ENCODE measurements at places on chromosomes 3 and 15.

DNA sequence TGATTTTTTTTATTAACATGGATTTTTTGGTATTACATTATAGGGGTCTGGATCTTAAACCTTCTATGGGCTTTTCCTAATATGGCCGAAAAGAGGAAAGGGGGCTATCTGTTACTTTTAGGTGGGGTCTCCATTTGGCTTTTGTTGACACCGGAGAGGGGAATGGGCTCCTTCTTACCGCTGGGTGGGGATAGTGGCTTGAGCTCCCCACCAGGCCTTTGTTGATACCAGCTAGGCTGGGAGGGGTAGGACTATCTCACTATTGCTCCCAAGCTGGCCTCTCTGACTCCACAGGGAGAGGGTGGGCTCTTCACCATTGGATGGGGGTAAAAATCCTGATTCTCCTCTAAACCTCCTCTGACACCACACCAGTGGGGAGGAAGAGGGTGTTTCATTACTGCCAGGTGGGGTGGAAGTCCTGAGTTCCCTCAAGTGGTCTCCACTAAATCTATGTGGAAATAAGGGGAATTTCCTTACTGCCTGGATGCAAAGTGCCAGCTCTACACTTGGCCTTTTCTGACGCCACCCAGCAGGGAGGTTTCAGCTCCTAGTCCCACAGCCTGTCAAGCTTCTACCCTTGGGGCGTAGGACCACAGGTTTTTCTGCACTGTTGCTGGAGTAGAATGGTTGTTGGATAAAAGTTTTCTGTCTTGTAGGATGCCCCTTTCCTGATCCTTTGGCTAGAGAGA is 572.3 kb downstream of the MAGI1 start:
- DNase-seq: no peak

- DNase-seq: no peak
Observed at GRCh38 chr3:167983583-167983982, 112.1 kb downstream of the GOLIM4 start.

- no peak for DNase-seq
Observed at GRCh38 chr3:159451482-159451881, 537.2 kb upstream of the IL12A start.

GRCh38 chr3:160127308-160127707 is 97.9 kb upstream of the C3orf80 start:
- DNase-seq: no peak

- no peak for DNase-seq
Observed at GRCh38 chr3:39327746-39328349, 1.7 kb upstream of the CCR8 start.
